ENCODE measurements at places on chromosomes 4 and X.

GRCh38 chrX:93461060-93461459 is 212.3 kb downstream of the NAP1L3 start:
- DNase-seq: no peak

DNA sequence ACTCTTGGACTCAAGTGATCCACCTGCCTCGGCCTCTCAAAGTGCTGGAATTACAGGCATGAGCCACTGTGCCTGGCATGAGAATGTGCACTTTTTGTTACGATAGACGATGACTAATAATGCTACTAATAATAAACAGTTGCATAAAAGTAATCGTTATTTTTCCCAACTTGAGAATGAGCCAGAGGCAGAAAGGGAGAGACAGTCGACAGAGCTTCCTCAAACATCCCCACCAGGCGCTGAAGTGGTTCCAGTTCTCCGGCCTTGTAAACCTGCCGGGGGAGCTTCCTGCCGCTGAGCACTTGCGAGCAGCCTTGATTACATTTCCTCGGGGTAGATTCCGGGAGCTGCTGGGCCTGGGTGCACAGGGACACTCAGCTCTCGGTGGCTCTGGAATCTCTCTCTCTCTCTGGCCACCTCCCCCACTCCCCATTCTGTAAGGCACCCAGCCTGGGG is 8.9 kb upstream of the HTRA3 start:
- no peak for DNase-seq

- DNase-seq: no peak
Observed at GRCh38 chr4:1950369-1950768, 58.4 kb downstream of the NELFA start.

GRCh38 chr4:101217353-101218031 is 129.8 kb downstream of the PPP3CA start:
- DNase-seq: no peak

- no peak for DNase-seq
Observed at GRCh38 chr4:57314636-57315035, 204.5 kb upstream of the IGFBP7 start.

DNA sequence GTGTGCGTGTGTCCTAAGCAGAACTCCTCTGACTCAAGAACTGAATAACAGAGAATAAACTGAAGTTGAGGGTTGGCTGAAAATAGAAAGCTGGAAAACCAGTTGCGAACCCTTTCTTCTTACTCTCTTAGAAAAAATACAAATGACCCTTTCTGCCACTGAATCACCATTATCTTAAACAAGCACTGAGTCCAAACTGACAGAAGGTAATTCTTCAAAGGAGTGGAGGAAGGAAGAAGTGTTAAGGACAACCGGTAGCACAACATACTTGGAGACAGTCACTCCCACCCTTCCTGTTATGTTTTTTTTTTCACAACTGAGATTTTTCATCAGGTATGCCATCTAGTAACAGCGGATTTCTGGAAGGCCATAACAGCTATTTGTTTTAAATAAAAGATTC is 38.1 kb downstream of the HELQ start:
- no peak for DNase-seq

GRCh38 chr4:74764119-74764518 is 30.2 kb downstream of the BTC start:
- no peak for DNase-seq

GRCh38 chrX:53323196-53323595 is 41.8 kb upstream of the IQSEC2 start:
- DNase-seq: no peak

GRCh38 chr4:83054928-83055327 is 19.9 kb downstream of the COPS4 start:
- no peak for DNase-seq

DNA sequence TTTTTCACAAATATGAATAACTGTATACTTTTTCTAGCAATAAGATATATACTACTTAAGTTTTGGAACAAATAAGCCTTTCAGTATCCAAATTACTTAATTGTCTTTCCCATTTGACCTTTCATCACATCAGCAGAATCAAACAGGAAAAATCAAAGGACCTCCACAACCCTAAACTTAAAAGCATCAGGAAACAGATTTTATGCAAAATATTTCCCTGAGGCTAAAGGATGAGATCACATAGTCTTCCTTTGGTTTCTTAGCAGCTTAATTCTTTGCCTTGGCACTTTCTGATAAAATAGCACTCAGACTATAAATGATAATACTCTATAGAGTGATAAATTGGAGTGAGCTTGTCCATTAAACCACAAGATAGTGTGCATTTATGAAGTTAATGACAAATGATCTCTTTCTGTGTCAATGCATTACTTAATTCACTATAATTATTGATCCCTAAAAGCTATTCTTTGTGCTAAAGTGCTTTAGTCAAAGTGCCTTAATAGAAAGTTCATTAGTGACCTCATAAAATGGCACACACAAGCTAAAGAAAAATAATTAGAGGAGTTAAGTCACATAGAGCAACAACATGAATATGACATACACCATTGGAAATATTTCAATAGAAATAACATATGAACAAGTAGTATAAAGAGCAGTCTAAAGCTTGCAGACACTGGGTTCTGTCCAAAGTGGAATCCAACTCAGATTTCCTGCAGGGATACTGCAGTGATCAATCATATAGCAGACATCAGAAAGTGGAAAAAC is 15.7 kb upstream of the NDST3 start:
- DNase-seq: no peak

DNA sequence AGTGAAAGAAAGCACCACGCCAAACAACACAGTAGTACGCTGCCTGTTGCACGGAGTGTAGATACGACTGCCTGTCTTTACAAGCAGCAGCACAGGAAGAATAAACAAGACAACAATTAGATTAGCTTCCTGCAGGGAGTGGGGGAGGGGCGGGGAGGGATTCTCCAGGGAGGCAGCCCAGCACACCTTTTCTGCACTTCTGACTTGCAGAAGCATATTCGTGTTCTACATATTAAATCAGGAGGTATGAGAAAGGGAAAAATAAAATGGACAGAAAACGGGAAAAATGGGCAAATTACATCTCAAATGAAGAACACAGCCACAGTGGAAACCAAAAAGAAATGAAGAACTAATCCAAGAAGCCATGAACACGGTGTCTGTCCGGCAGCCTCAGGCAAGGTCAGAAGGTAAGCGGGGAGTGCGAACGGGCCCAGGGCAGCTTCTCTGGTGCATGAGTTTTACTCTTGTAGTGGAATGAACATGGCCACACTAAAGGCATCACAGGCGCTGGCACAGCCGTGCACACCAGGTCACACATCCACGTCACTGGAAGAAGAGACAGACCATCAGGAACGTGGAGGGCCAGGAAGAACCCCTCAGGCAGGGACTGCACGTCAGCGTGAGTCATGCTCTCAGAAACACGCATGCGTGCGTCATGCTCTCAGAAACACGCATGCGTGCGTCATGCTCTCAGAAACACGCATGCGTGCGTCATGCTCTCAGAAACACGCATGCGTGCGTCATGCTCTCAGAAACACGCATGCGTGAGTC is 20.1 kb upstream of the ADRA2C start:
- DNase-seq: no peak

- DNase-seq: no peak
Observed at GRCh38 chrX:44733931-44734330, 109.9 kb upstream of the DUSP21 start.

DNA sequence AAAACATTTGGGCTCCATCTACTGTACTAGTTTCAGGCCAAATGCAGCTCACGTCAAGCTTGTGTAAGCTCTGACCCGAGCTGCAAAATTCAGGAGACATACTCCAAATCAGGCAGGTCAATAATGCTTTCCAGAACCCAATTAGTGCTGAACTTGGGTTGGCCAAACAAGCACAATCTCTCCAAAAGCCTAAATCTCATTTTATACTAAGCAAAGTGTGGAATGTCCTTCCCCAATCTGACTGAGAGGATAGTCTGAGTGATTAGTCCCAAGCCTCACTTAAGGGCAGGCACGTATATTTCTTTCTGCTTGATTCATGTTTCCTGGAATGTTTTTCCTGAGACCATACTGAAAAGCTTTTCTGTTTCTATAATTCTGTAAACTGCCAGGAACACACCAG is 79.9 kb downstream of the NKX6-1 start:
- no peak for DNase-seq

- DNase-seq: no peak
Observed at GRCh38 chrX:53681661-53682060, 4.9 kb downstream of the HUWE1 start.

DNA sequence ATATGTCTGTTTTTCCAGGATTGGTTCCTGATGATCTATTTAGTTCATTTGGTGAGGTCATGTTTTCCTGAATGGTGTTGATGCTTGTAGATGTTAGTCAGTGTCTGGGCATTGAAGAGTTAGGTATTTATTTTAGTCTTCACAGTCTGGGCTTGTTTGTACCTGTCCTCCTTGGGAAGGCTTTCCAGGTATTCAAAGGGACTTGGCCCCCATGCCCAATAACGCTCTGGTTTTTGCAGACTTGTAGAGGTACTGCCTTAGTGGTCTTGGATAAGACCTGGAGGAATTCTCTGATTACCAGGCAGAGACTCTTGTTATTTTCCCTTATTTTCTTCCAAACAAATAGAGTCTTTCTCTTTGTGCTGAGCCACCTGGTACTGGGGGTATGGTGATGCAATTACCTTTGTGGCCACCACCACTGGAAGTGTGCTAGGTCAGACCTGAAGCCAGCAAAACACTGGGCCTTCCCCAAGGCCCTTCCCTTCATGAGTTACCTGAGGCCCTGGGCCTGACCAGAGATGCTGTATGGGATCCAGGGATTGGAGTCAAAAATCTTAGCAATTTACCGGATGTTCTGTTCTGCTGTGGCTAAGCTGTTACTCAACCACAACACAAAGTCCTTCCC is 63.3 kb upstream of the RXFP1 start:
- no peak for DNase-seq

DNA sequence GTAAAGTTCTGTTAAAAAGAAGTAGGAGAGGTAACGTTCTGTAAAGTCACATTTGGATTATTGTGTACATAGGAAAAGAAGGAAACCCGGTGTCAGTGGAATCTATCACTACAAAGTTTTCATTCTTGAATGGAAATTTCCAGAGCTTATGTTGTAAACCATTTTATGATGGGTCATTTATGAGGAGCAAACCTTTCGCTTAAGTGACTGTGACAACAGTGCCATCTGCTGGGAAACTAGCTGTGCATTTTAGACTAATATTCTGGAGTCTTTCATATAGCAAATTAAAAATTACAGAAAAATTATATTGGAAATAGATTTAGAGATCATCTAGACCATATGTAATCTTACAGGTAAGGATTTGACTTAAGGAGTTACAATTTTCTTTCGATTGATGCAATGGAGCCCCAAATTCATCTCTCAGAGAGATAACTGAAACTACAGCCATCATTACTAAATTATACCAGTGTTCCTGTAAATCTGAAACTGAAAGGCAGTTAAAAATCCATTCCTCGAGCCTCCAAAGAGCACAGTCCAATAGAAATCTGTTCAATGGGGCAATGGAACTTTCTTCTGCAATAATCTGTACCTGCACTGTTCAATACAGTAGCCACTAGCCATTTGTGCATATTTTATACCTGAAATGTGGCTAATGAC is 26.9 kb downstream of the ASB9 start:
- DNase-seq: no peak

- no peak for DNase-seq
Observed at GRCh38 chr4:156223985-156224384, 270.3 kb upstream of the CTSO start.

DNA sequence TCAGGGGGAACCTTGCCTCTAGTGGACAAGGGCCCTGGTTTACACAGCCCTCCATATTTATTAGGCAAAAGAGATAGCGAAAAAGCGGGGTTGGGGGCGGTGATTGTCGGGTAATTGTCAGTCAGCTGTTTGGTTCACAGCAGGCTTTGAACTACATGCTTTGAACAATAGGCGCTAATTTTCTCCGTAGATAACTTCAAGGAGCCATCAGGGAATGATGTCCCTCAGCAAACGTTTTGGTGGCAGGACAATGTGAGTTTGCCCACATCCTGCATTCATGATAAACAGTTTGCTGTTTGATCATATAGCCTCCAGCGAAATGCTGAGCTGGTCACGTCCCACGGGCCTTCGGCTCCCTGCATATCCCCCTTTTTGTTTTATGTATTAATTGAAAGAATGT is 65.2 kb downstream of the KANTR start:
- no peak for DNase-seq

DNA sequence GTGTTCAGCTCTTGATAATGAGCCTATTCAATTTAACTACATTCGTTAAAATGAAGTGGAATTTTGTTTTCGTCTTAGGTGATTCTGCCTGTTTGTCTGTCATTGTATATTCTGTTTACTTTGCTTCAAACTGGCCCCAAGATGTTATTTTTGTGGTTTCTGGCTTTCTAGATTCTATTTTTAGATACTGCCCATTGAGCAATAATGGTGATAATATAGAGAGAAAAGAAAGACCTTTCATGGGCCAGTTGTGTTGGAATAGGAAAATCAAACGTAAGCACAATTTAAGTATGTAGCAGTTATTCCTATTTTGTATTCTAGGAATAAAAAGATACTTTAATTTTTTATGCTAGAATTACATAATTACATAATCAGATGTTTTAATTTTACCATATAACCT is 4.0 kb downstream of the CDKN2AIP start:
- DNase-seq: no peak

DNA sequence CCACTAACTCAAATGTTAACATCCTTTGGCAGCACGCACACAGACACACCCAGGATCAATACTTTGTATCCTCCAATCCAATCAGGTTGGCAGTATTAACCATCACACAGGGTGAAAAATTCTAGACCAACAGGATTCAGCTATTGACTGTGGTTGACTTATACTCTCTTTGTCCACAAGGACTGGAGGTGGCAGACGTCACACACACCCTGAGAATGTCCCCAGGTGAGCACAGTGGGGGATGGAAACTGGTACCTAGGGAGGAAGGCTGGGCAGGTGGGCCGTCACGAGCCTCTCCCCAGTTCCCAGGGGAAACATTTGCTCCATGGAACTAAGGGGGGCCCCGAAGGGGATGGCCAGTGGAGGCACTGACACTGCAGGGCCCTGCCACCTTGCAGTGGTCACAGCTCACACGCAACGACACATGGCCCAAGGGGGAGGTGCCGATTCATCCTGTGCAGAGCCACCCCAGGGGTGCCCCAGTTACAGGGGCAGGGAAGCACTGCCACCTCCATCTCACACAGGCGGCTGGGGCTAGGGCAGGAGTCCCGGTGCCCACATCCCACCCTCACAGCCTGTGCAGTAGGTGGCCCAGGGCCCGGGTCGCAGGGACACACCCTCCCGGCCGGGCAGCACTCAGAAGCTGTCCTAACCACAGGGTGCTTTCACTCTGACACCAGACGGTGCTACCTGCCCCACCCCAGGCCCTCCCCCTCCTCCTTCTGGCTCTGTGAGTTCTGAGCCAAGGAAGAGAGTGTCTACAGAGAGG is 17.4 kb downstream of the ZFYVE28 start:
- no peak for DNase-seq

DNA sequence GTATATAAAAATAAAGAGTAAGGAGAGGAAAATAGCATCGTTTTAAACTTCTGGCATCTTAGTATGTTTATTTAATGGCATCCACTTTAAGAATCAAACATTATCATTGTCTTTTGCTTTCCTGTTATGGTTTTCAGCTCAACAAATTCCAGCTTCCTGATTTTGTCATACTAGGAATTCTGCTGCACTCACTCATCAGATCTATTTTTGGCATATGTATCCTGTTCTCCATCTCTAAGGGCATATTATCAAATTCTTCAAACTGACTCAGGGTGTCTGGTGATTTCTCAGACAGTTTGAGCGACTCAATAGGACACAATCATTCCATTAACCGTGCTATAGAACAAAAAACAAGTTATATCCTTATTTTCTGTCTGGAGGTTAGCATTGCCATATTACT is 248.5 kb upstream of the DIAPH2 start:
- DNase-seq: no peak

Measured in stimulated activated CD8-positive, alpha-beta memory T cell treated with anti-CD3 and anti-CD28 coated beads, Interleukin-15, amount 100 ng/mL, for 48 hours (primary cell).